Neural crest cell (in vitro differentiated cells): ENCODE measurements at places on chromosomes 2 and 18. TPM values are rescaled to one million over a fixed set of nuclear protein-coding genes. Genes with fewer than 3 reads are reported as not detected.
A peak's percentile ranks its signal among the peaks of the same experiment; 100 is the strongest.

C2orf15 gene
- 0.23 and 0.37 TPM in 2 replicates for total RNA-seq

GRCh38 chr2:173666171-173666888 lies 298.8 kb downstream of the SP3 start:
- no peaks in the 10 kb centered on the region for H3K36me3 ChIP-seq
- H3K27me3 ChIP-seq: no peaks in the 10 kb centered on the region
- no peak for DNase-seq
- H3K27ac ChIP-seq: peak overlapping the region; percentile 57
- no peak overlapping the region for H3K4me3 ChIP-seq
- H3K4me1 ChIP-seq: peaks cover 46% of the 10 kb centered on the region

DNA sequence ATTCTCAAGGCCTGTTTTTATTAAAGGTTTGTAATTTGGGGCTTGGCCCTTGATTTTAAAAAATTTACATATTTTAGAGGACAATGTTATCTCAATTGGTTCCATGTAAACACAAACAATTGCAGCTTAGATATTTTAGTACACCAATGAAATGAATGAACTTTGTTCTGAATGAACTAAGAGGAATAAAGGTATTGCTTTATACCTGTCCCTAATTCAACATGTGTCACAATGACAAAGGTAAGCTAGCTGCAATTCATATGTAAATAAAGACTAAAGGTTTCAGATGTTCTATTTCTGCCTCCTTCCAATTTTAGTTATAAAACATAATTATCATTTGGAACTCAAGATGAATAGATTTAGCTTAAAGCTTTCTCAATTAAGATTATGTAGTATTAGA lies 11.4 kb downstream of the HOXD1 start:
- DNase-seq: no peak
- H3K27me3 ChIP-seq: peaks cover 65% of the 10 kb centered on the region
- H3K27ac ChIP-seq: no peak overlapping the region
- no peak overlapping the region for H3K4me3 ChIP-seq
- no peaks in the 10 kb centered on the region for H3K36me3 ChIP-seq

DNA sequence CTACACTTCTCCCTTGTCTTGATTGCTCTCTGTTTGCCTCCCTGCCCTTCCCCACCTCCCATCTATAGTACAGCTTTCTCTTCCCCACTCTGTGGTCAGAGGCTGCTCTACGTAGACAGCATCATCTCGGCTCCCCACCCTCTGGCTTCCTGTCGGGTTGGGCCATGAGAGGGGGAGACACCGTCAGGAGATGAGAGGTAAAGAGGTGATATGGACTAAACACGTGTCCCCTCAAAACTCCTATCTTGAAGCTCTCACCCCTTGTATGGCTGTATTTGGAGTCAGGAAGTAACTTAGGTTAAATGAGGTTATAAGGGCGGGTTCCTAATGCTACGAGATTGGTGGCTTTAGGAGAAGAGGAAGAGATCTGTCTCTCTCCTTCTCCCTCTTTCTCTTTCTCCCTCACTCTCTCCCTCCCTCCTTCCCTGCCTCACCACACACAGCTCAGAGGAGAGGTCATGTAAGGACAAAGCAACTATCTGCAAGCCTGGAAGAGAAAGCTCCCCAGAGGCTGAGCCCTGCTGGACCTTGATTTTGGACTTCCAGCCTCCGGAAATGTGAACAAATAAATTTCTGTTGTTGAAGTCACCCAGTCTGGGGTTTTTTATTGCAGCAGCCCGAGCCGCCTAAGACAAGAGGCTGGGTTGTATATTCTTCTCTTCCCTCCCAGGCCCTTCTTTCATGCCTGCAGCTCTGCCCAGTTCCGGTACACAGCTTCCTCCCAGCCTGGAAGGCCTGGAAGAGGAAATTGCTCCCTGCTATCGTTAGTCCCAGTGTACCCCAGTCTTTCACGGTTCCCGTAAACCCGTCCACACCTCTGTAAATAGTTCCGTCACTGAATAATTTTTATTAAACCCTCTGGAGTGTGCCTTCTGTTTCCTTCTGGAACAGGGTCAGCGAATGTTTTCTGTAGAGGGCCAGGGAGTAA lies 138.0 kb downstream of the AKAIN1 start:
- no peak overlapping the region for H3K4me3 ChIP-seq
- no peak for DNase-seq
- H3K27me3 ChIP-seq: no peaks in the 10 kb centered on the region
- peak overlapping the region; percentile 70 for H3K27ac ChIP-seq
- no peaks in the 10 kb centered on the region for H3K36me3 ChIP-seq

KYNU gene
- 0.14 and 0.26 TPM in 2 replicates for total RNA-seq

- peak overlapping the region; percentile 9 for H3K27ac ChIP-seq
- H3K27me3 ChIP-seq: no peaks in the 10 kb centered on the region
- DNase-seq: no peak
- H3K36me3 ChIP-seq: no peaks in the 10 kb centered on the region
Observed at GRCh38 chr2:127095784-127096183, 11.2 kb downstream of the BIN1 start.

DNA sequence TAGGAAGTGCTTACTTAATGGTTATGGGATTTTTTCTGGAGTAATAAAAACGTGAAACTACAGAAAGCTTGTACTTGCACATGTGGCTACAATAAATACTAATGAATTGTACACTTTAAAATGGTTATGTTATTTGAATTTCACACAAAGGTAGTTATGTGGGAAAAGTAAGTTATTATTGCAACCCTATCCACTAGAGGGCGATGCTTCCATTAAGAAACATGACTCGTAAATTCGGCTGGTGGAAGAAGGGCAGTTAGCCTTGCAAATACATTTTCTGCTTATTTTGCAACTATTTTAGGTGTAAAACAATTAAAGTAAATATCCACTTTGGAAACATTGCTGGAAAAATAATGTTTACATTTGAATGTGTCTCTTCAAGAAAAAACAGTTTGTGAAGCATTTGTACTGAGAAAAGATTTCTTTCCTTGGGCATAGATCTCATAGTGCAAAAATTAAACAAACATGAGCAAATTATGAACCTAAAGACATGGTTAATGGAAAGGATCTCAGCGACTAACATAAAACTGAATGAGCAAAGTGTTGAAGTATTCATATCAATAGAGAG lies 68.1 kb upstream of the CSRNP3 start:
- no peaks in the 10 kb centered on the region for H3K36me3 ChIP-seq
- H3K4me3 ChIP-seq: no peak overlapping the region
- peaks cover 21% of the 10 kb centered on the region for H3K4me1 ChIP-seq
- DNase-seq: peak; percentile 9
- H3K27me3 ChIP-seq: no peaks in the 10 kb centered on the region

SIX3 gene
- not detected in 2 replicates for total RNA-seq

FAM98A gene
- total RNA-seq: 41.7 and 51.5 TPM in 2 replicates

GRCh38 chr2:88813612-88814011 lies 122.1 kb downstream of the RPIA start:
- no peaks in the 10 kb centered on the region for H3K27me3 ChIP-seq
- no peak overlapping the region for H3K4me3 ChIP-seq
- H3K27ac ChIP-seq: no peak overlapping the region
- DNase-seq: no peak

DNA sequence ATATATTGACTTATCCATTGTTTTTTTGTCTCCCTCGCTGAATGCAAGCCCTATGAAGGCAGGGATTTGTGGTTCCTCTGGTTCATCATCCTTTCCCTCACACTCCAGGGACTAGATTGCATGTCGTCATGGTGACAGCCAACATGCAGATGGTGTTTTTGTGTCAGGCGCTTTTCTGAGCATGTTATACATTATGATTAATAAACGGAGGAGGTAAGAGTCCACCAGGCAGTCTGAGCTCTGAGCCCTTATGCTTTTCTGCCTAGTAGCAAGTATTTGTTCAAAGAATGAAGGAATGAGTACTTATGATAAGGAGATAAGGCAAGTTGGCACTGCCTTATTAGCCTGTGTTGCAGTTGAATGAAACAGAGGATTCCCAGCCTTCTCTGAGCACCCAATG lies 181.6 kb downstream of the MGAT5 start:
- peaks cover 7% of the 10 kb centered on the region for H3K4me1 ChIP-seq
- peaks cover 8% of the 10 kb centered on the region for H3K36me3 ChIP-seq
- H3K4me3 ChIP-seq: no peak overlapping the region
- no peak overlapping the region for H3K27ac ChIP-seq

DNA sequence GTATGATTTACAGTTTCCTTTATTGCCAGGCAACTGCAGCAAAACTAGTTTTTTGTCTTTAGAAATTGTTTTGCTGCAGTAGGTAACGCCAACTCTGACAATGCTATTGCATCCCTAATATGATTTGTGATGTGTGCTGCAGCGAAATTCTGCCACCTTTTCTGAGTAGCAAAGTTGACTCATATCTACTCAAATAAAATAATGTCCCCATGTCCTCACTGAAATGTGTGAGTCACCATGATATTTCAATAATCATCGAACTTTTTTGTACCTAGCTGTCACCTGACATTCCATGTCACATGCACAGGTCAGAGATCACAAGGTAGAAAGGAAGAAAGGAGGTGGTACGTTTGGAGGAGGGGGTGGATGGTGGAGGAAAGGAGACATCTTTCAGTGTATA lies 205.0 kb downstream of the RAD51AP2 start:
- peaks cover 12% of the 10 kb centered on the region for H3K4me1 ChIP-seq
- no peak for DNase-seq
- no peak overlapping the region for H3K27ac ChIP-seq
- H3K36me3 ChIP-seq: no peaks in the 10 kb centered on the region

DNA sequence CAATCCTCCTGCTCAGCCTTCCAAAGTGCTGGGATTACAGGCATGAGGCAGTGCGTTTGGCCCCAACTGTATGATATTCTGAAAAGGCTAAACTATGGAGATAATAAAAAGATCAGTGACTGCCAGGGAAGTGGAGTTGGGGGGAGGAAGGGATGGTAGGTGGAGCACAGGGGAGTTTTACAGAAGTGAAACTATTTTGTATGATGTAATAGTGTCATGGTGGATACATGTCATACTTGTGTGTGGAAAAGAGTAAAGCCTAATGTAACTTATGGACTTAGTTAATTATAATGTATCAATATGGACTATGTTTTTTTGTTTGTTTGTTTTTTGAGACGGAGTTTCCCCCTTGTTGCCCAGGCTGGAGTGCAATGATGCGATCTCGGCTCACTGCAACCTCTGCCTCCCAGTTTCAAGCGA lies 2.9 kb upstream of the GGCX start:
- peak overlapping the region; percentile 70 for H3K4me3 ChIP-seq
- no peaks in the 10 kb centered on the region for H3K36me3 ChIP-seq
- DNase-seq: no peak
- H3K4me1 ChIP-seq: peaks cover 20% of the 10 kb centered on the region

- peaks cover 11% of the 10 kb centered on the region for H3K36me3 ChIP-seq
- no peak overlapping the region for H3K27ac ChIP-seq
- H3K27me3 ChIP-seq: no peaks in the 10 kb centered on the region
- no peak overlapping the region for H3K4me3 ChIP-seq
Observed at GRCh38 chr2:146135245-146135644, 1615.3 kb upstream of the ZEB2 start.

ETAA1 gene
- total RNA-seq: 18.2 and 18.8 TPM in 2 replicates

GRCh38 chr2:55056024-55056521 lies 5.8 kb upstream of the RTN4 start:
- H3K4me3 ChIP-seq: peak overlapping the region; percentile 41
- H3K27ac ChIP-seq: no peak overlapping the region
- no peaks in the 10 kb centered on the region for H3K27me3 ChIP-seq
- peaks cover 17% of the 10 kb centered on the region for H3K4me1 ChIP-seq

PLCD4 gene
- 0.37 and 1.1 TPM in 2 replicates for total RNA-seq

NPHP1 gene
- 7.3 and 8.5 TPM in 2 replicates for total RNA-seq

DNA sequence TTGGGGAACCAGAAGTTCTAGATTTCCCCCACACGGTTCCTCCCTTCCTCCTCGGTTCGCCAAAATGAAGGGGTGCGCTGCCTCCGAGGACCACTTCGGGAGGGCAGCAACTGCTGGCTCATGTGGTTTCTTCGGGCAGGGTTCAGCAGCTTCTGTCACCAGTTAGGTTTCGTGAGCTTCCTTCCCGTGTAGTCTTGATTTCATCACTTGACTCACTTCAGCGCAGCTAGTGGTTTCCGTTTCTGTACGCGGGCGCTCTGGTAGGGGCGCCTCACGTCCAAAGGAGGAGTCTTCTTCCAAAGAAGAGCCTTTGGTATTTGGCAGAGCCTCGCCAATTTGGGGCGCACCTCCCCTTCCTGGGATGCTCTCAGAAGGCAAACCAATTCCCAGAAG lies 485 bp upstream of the GALNT3 start:
- no peaks in the 10 kb centered on the region for H3K36me3 ChIP-seq
- H3K4me3 ChIP-seq: peak overlapping the region; percentile 68
- no peak overlapping the region for H3K27ac ChIP-seq
- H3K27me3 ChIP-seq: peaks cover 59% of the 10 kb centered on the region
- peaks cover 8% of the 10 kb centered on the region for H3K4me1 ChIP-seq
- DNase-seq: no peak

SP110 gene
- total RNA-seq: 5.3 and 5.6 TPM in 2 replicates

EVX2 gene
- 0.43 and 0.44 TPM in 2 replicates for total RNA-seq

- H3K27me3 ChIP-seq: no peaks in the 10 kb centered on the region
- DNase-seq: no peak
- H3K36me3 ChIP-seq: no peaks in the 10 kb centered on the region
- peaks cover 47% of the 10 kb centered on the region for H3K4me1 ChIP-seq
- H3K27ac ChIP-seq: no peak overlapping the region
Observed at GRCh38 chr18:3213300-3214059, 6.3 kb downstream of the MYOM1 start.

- H3K27me3 ChIP-seq: no peaks in the 10 kb centered on the region
- no peak overlapping the region for H3K27ac ChIP-seq
- no peak for DNase-seq
- no peaks in the 10 kb centered on the region for H3K4me1 ChIP-seq
- H3K4me3 ChIP-seq: no peak overlapping the region
- peaks cover 31% of the 10 kb centered on the region for H3K36me3 ChIP-seq
Observed at GRCh38 chr2:161343235-161343634, 35.0 kb downstream of the PSMD14 start.

DNA sequence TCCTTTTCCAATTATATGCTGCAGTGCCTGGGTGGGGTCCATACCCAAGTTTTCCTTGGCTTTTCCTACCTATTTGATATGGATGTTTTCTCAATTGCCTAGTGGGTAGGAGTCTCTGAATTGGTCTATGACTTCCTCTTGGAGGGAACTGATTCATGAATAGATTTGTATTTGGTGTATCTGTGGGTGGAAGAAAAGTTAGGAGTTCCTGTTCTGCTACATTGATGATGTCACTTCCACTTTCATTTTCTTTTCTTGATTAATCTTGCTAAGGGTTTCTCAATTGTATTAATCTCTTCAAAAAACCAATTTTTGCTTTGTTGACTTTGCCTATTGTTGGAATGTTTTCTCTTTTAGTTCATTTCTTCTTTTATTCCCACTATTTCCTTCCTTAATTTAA lies 37.4 kb upstream of the SLC9A2 start:
- H3K4me1 ChIP-seq: no peaks in the 10 kb centered on the region
- DNase-seq: no peak
- H3K27ac ChIP-seq: no peak overlapping the region
- H3K36me3 ChIP-seq: no peaks in the 10 kb centered on the region

GRCh38 chr2:55949613-55950012 lies 26.0 kb upstream of the EFEMP1 start:
- H3K4me1 ChIP-seq: no peaks in the 10 kb centered on the region
- no peak overlapping the region for H3K27ac ChIP-seq
- no peak overlapping the region for H3K4me3 ChIP-seq
- DNase-seq: no peak
- H3K36me3 ChIP-seq: no peaks in the 10 kb centered on the region
